ENCODE measurements at places on chromosomes 7 and 10. TPM values are rescaled to one million over a fixed set of nuclear protein-coding genes. Genes with fewer than 3 reads are reported as not detected.

- DNase-seq, result no peak
Observed at GRCh38 chr7:4140933-4141332, 541.2 kb upstream of the FOXK1 start.

The LOXL4 gene
- not detected for total RNA-seq

DNA sequence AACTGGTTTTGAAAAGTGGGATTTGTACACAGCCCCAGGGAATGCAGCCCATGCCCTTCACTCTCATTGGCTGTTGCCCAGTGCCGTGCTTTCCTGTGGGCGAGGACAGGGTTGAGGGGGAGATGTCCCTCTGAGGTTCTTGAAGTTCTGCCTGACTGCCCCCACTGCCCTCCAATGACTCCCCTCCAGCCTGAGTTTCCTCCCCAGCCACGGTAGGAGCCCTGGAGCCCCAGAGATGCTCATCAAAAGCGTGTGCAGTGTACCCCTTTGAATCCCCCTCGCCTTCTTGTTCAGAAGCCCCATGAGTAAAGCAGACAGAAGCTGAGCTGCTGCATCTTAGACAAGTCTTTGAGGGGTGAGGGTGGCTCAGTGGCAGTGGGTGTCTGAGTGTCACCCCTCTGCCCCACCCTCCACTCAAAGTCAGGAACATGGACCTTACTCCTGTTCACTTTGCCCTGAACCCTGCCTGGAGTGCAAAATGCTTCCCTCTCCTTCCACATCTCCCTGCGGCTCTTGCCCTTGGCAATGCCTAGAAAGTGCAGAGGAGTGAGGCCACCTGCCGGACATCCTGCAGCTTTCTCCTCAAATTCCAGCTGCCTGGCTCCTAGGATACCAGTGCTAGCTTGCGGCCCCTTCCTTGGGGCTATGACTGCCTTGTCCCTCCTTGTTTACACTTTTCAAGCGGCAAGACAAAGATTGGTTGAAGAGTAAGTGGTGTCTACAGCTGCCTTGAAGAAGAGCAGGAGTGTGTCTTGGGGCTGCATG, 19.9 kb downstream of the FAM241B start:
- no peak for DNase-seq

DNA sequence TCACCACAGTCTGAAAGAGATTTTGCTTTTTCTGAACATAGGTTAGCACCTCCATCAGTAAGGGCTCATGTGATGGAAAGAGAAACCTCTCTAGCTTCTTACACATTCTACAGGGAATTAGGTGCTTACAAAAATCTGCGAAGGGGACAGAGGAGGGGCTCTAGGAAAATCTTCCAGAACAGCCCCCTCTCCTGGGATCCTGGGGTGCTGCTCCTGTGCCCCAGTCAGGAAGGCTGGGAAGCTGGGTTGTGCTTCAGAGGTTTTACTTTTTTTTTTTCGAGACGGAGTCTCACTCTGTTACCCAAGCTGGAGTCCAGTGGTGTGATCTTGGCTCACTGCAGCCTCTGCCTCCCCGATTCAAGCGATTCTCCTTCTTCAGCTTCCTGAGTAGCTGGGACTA, 7.5 kb upstream of the FAM171A1 start:
- DNase-seq, result no peak

The SPDYE6 gene
- not detected for total RNA-seq

DNA sequence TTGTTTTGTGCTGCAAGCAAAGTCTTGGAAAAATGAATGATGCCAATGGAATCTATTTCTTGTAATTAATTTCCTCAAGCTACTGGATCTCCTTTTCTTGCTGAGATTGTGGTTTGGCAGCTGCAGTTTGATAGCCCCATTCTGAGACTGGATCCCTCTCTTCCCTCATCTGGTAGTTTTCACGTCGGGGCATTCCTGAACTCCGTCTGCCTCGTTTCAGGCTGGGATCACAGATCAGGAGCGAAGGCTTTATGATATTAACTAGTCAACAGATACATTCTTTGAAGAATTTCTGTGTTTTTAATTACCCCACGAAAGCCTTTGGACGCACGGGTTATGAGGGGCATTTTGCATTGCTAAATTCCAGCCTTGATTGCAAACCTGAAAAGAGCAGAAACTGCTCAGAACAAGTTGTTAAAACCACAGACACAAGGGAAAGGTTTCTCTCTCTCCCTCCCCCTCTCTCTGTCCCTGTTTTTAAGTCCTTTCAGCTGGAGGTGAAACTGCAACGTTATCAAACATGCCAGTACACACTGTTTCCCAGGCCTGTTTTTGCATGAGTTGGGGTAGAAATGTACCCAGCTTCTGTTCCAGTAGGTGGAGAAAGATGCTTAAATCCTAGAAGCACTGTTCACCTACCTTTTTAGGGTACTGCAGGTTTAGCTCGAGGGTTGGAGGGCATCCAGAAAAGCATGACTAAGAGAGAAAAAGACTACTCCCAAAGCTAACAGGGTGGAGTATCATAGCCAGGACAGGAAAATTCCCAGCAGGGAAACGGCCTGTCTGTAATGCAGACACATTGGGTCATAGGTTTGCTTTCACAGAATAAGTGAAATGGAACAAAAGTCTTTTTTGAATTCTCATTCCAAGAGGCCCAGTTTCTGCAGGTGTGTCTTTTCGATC, 124.3 kb downstream of the CUX1 start:
- DNase-seq, result no peak

DNA sequence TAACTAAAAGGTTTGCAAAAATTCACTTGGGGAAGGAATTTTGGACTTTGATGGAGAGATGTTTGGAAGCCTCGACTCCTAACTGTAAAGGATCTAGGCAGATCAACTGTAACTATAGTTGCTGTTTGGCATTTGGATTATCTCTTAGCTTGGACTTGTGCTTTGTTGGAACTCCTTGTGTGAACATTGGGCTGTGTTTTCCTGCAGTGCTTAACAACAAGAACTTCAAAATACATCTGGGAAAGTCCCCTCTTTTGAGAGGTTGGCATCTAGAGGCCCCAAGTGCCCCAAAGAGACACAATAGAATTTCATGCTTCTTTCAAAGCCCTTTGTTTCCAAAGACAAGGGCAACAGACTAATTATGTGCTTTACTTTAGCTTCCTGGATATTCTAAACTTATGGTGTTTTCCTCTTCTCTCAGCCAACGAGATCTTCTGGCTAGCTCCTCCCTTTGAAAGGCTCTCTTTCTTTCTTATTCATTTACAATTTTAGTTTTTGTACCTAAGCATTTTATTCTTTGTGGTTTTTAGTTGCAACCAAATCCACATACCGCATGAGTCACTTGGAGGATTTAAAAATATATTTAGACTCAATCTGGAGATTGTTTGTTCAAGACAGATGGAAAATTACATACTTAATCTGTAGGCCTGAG, 11.6 kb downstream of the ABCA13 start:
- DNase-seq, result no peak

The TSPAN13 gene
- total RNA-seq, result 0.31 TPM

- no peak for DNase-seq
Observed at GRCh38 chr10:117163061-117163953, 25.2 kb upstream of the VAX1 start.

The GPR158 gene
- total RNA-seq, result not detected

All from activated CD4-positive, alpha-beta T cell treated with anti-CD3 and anti-CD28 coated beads, Interleukin-2, amount 10 ng/mL, durations not matched to agents 7 days and 5 days (primary cell).